Activated T-cell treated with anti-CD3 and anti-CD28 coated beads, Interleukin-2, amount 50 U/mL, for 1 hour (primary cell): ENCODE measurements at places on chromosomes 11 and 22.

GRCh38 chr11:86101493-86101892 is 32.6 kb upstream of the PICALM start:
- no peak for DNase-seq

- DNase-seq: no peak
Measured at GRCh38 chr11:124346311-124346955, 26.4 kb upstream of the OR8D2 start.

GRCh38 chr22:32237906-32238305 is 17.2 kb downstream of the SLC5A4 start:
- no peak for DNase-seq

GRCh38 chr11:121349790-121350189 is 57.2 kb downstream of the SC5D start:
- no peak for DNase-seq

DNA sequence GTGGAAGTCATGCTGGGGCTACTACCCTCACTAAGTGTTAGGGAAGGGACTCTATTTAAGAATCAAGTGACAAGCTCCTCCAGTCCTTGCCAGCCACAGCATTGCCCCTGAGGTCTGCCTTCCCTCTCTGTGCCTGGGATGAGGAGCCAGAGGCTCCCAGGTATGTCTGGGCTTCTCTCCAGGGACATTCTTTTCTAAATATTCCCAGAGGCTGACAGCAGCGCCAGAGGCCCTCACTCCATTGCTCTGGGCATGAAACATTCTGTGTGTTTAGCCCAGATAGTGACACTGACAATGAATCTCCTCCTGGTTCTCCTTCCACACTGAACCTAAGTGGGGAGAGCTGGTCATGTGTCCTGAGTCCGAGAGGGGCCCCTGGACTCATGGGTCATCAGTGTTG is 2.2 kb downstream of the OR51E1 start:
- DNase-seq: no peak

GRCh38 chr11:23519194-23519593 is 658.9 kb upstream of the CCDC179 start:
- DNase-seq: no peak

GRCh38 chr11:91796999-91797398 is 427.6 kb upstream of the FAT3 start:
- DNase-seq: no peak

DNA sequence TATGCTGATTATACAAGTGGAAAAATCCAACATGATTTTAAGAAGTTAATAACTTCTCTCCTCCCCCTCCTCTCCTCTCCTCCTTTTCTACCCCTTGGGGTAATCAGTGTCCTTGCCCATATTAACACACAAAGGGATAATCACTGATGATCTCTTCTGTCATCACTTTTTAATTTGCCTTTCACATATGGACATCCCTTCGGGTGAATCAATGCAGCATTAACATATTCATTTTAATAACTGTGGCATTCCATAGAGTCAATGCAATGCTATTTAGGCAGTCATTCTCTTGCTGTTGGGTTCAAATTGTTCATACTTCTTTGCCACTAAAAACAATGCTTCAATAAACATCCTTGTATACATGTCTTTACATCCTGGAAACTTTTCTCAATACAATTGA is 42.9 kb upstream of the GLYATL2 start:
- DNase-seq: no peak

- DNase-seq: no peak
Measured at GRCh38 chr11:1404461-1405185, 14.9 kb downstream of the BRSK2 start.

DNA sequence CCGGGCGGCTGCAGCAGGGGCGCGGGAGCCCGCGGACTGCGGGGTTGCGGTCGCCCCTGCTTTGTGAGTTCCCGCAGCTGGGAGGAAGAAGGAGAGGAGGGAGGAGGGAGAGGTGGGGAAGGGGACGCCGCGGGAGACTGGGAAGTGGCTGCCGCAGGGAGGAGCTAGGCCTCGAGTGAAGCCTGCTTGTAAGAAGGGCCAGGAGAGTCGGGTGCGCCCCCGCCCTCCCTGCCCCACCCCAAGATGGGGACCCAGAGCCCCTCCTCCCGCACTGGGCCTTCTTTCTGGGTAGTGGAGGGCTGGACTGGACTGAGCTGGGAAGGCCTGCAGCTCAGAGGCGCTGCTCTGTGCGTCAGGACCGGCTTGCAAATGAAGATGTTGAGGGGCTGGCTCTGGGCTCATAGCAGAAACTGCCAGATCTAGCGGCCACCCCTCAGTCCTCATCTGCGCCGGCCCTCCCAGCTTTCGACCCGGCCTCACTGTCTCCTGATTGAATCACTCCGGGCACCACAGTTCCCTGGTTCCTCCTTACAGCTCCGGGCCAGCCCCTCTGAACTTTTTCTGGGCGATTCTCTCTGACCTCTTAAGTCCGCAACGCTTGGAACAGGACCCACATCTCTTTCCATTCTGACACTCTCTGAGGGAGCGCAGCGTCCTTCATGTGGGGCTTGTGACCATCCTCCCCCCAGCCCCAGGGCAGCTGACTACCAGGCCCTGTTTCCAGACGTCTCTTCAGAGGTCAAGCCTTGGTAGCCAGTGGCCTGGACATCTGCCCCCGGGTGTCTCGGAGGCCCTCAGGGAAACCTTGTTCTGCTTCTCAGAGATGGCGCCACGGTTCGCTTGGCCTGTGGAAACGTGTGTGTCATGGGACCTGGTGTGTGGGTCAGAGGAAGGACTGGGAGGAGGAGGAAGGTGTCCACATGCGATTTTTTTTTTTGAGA is 21.9 kb downstream of the SERPINH1 start:
- no peak for DNase-seq

DNA sequence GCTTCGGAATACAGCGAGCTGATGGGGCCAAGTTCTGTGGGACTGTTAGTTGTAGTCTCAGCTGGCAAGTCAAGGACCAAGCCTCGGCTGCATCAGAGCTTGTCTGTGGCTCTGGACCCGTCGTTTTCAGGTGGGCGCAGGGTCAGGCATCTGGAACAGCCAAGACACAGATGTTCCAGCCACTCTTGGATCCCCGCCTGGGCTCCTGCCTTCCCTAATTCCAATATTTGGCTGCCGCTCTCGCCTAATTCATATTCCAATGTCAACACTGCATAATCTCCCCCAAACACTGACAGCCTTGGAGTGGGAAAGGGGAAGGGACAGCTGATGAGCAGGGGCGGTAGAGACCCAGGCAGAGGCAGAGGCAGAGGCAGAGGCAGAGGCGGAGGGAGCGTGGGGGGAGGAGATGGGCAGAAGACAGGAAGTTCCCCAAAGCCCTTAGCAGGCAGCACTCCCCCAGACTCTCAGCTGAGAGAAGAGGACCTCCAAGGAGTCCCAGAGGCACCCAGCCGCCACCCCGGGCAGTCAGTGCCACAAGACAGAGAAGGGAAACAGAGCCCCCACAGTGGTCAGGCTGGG is 49.6 kb upstream of the SLC35C1 start:
- DNase-seq: no peak

DNA sequence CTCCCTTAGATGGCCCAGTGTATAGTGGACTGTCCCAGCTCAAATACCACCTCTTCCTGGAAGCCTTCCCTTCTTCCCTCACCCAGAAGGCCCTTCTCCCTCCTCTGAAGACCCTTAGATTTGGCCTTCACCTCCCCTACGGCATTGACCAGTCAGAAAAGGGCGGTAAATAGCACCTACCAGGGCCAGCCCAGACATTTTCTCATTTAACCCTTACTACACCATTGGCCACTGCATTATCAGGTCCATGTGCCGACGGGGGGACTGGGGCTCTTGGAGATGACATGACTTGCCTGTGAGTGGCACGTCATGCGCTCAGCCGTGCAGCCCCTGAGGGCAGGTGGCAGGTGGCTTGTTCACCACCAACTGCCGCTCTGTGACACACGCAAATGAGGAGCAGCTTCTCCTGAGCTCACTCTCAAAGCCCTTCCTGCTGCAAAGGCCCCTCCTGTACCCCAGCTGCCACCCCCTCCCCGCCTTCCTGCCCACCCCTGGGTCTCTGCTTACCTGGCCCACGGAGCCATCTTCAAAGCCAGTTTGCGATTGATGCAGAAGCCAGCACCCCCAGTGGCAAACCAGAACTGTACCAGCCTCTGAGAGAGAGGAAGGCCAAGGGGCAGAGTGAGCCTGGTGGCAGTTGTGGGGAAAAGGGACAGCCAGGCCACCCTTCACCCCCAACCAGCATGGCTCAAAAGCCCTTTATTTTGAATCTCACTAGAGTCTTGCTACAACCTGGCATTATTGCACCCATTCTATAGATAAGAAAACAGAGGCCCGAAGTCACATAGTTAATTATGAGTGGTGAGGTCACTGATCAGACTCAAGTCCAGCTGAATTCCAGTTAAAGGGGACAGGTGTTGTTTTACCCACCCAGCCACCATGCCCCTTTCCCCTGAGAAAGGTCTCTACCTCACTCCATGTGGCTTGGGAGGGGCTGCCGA is 9.5 kb downstream of the MFNG start:
- DNase-seq: no peak

DNA sequence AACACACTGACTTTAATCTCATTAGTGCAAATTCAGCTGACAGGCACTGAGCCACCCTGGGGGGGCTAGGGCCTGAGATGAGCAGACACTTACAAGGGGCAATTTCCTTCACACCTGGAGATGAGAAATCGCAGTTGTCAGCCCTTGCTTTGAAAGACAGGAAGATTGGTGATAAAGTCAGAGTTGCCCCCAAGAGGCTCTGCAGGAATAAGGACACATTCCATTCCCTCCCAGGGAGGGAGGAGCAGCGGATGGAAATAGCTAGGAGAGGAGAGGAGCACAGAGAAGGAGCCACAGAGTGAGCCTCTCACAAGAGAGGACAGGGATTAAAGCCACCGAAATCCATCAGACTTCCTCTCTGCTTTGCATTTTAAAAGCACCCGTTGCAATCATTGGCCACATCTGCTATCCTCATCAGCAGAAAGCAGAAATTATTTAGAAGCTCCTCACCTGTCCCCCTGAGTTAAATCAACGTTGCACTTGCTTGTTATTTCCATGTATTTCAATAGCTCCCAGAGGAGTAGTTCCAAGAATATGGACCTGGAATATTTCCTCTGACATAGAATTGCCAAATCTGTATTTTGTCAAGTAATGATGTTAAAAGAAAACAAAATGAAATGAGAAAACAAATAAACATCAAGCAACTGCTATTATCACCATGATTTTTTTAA is 213.7 kb downstream of the BARX2 start:
- DNase-seq: no peak

- DNase-seq: no peak
Measured at GRCh38 chr11:45089251-45089650, 57.2 kb upstream of the PRDM11 start.

GRCh38 chr11:94934362-94934761 is 39.0 kb downstream of the CWC15 start:
- DNase-seq: no peak

- DNase-seq: no peak
Measured at GRCh38 chr11:44351006-44351660, 41.2 kb upstream of the ALX4 start.

DNA sequence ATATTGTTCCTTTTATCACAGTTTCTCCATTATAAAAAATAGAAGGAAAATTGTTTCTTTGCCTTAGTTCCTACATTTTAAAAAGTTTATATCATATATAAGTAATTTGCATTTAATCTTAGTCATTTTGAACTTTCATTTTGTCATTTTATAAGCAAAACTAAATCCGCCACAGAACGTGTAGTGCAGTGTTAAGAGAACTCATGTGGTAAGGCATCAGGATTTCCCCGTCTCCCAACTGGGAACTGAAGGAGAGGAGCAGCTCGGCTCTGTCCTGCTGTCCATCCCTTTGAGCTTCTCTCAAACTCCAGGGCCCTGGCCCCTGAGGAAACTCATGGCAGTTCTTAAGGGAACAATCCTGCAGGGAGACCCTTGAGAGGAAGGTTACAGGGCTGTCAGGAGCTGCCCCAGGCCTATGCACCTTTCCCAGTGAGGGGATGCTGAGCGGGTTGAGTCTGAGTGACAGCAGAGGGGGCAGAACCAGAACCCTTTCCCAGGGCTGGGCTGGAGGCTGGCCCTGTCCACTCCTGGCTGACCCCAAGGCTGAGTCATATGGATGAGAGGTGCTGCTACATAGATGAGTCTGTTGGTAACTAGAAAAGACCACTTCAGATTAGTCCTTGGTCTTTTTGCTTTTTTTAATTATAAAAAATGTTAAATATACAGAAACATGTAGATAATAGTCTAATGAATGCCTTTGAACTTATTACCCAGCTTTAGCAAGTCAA is 333.1 kb downstream of the TBC1D22A start:
- no peak for DNase-seq

DNA sequence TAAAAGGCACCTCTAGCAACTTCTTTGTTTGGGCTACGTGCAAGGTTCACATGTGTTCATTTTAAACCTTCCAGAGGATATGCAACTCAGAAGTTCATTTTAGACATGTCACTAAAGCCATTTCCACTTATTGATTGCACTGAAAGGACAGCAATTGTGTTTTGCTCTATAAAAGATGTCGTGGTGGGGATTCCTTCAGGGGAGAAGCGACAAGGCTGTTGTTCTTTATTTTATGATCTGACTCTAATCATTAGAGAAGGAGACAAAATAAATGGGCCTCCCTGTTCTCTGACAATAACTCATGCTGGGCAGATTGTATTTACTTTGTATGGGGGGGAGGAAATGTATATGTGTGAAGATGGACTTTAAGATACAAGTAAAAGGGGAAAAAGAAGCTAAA is 370.1 kb upstream of the ARHGAP42 start:
- no peak for DNase-seq

DNA sequence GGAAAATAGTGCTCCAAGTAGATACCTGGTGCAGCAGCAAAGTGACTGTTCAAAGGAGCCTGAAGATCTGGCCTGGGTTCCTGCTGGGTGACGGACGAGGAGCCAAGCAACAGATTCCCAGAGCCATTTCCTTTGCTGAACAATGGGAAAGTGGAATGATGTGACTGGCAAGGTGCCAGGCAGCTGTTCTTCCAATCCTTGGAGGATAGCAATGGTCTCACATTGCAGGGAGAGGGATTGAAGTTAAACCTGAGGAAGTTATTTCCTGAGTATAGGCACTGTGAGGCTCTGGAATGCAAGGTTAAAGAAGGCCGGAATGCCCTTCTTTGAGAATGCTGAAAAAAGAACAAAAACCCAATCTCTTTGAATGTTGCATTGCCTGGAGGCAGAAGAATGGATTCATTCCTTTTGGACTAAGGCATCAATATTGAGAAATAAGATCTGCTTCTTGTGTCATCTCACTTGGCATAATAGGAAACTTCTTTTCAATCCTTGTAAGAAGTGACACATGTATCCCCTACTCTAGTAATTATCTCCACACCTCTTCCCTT is 223.8 kb downstream of the BLID start:
- no peak for DNase-seq

GRCh38 chr11:70016666-70017367 is 61.3 kb upstream of the ANO1 start:
- no peak for DNase-seq

GRCh38 chr11:119169282-119169719 is 776 bp downstream of the NLRX1 start:
- no peak for DNase-seq

DNA sequence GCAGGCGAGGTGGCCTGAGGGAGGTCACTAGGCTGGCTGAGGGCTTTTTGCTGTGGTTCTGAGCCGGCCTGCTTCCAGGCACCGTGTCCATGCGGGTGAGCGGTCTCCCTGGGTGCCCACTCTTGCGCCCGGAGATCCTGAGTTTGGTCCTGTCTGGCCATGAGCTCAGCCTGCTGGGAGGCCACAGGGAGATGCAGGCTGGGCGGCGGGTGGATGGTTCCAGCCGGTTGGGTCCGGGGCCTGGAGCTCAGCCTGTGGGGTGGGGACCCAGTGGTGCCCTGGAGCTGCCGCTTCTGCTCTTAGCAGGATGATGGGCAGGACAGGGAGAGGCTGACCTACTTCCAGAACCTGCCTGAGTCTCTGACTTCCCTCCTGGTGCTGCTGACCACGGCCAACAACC is 18.5 kb downstream of the TPCN2 start:
- DNase-seq: no peak

- no peak for DNase-seq
Measured at GRCh38 chr22:35910003-35910769, 118.4 kb downstream of the RBFOX2 start.
